ENCODE measurements at places on chromosomes 6 and 20.

DNA sequence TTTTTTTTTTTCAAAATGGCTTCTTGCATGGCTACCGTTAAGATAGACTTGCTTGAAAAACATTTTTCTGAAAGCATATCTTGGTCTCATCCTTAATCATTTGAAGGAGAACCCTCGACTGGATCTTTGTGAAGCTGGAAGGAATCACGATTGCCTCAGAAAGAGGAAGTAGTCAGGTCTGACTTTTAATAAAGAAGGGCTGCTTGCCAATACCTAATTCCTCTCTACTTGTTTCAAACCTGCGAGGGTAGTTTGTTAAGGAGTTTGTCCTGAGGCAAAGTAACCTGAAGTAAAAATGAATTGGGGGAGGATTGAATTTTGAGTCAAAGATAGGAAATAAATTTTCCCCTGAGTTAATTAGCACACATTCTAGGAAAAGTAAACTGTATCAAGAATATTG is 288.1 kb upstream of the MAP3K7 start:
- no peak for DNase-seq

DNA sequence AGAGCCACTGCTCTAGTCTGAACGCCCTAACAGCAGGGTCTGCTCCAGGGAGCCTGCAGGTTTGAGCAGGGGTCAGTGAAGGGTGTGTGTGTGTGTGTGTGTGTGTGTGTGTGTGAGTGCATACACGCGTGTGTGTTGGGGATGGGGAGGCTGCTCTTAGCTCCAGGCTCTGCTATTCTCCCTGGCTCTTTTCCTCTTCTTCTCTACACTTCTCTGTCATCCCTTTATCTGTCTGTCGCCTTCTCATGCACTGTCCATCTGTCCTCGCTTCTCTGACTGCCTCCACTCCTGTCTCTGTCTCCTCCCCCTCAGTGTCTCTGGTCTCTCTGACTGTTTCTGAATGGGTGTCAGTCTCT is 3.4 kb upstream of the CDH22 start:
- no peak for DNase-seq

GRCh38 chr6:109454496-109455436 is 806 bp downstream of the MICAL1 start:
- DNase-seq, result no peak

DNA sequence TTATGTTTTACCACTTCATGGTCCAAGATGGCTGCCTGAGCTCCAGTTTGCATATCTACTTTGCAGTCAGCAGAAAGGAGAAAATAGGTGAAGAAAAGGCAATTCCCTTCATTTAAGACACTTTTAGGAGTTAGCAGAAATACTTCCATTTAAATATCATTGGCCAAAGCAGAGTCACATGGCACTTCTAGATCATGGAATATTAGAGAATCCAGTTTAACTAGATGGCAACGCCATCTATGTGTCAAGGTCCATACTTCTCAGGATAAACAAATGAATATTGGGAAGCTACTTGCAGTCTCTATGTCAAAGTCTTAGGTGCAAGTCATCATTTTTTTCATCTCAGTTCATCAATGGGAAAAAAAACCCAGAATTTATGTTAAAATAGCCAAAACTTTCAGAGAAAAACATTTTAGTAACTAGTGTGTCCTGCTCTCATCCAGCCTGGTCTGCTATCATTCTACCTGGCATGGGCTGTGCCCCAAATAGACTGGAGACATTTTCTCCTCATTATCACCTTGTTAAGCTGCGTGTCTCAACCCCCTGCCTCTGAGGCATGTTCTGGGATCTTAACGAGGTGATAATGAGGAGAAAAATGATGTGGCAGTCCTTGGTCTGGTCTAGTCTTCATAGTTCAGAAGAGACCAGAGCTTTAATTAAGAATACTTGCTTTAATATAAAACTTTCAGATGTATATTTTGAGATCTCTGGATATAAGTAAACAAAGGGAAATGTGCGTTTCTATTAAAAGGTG is 227.3 kb downstream of the TBX18 start:
- DNase-seq, result no peak

DNA sequence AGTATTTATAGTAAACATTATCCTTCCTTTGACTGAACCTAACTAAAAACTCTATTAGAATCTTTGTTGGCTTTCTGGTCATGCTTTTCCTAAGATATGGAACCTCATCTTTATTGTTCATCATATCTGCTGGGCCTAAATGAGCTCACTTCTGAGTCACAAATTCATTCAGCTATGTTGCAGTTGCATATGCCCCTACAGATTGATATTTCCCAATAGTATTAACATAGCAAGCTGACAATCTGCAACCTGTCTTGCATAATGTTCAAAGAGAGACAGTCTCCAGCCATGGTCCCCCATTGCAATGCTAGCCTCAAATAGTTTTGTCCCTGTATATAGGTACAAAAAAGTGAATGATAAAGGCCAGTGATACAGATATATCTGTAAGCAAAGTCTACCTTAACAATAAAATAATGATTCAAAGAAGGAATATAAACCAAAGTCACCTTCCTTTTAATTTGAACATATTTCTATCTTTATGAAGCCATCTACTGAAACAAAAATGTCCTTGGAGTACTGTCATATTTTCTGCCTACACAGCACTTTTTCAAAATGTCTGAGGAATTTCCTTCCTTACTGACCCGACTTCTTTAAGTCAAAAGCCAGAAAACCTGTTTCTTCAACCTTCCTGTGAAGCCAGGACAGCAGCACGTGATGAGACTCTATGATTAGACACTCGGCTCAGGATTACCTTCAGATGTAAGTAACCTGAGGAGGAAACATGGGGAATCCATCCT is 140.7 kb downstream of the UBE3D start:
- no peak for DNase-seq

- DNase-seq, result no peak
Observed at GRCh38 chr20:33082546-33082945, 3.1 kb downstream of the BPIFB4 start.

- DNase-seq, result no peak
Observed at GRCh38 chr20:46546298-46546697, 4.2 kb downstream of the OCSTAMP start.

- no peak for DNase-seq
Observed at GRCh38 chr6:108598305-108598863, 37.7 kb downstream of the FOXO3 start.

DNA sequence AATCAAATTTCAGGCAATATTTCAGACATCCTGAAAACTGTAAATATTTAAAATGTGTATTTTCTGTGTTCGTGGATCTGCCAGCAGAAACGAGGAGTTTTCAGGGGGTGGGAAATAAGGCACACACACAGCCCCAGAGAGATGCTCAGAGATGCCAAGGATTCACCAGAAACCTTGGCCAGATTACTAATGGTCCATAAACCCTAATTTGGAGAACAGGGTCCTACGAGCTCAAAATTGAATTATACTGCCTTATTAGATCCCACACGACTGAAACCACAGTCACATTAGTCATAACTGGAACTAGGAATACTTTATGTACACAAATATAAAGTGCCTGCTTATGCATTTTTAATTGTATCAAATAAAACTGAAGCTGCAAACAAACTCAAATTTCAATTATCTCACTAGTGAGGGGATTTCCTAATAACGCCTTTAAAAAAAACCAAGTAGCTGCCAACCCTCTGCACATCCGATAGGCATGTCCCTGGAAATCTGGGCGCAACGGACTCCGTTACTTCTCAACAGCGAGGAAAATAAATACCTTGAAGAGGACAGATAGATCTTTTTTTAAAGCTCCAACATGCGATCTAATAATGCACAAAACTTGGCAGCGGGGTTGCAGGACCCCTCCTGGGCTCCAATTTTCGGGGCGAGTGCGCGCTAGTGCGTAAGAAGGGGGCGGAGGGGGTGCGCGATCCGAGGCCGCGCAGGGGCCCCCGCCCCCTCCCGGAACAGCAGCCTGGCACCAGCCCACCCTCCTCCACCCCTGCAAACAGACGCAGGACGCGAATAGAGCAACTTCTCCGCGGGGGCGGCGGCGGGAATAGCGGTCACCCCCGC is 897 bp downstream of the CHD6 start:
- no peak for DNase-seq

DNA sequence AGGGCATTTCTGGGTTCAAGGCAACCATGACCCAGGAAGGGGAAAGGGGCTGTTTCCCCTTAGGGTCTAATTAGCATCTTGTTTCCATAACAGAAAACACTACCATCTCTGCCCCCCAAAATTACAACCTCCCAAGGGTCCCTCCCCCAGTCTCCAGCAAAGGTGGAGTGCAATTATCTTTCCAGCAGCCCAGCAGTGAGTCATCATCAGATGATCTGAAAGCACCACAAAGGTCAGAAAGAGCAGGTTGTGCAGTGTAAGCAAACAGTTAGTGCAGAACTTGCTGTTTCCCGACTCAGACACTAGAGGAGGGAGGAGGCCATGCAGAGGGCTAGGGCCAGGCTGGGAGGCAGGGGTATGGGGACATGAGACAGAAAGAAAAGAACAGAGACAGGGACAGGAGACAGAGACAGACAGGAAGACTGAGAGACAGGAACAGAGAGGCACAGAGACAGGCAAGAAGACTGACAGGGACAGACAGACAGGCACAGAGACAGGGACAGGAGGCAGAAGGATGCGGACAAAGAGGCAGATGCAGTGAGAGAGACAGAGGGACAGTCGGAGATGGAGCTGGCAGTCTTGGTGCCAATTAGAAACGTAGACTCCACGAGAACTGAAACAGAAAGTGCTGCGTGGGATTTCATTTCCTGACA is 62.5 kb downstream of the PYGB start:
- no peak for DNase-seq

GRCh38 chr6:25456249-25457040 is 177.3 kb downstream of the CARMIL1 start:
- DNase-seq, result no peak

- no peak for DNase-seq
Observed at GRCh38 chr6:150934380-150934779, 68.9 kb downstream of the MTHFD1L start.

- no peak for DNase-seq
Observed at GRCh38 chr6:131787079-131787478, 20.7 kb upstream of the ENPP1 start.

DNA sequence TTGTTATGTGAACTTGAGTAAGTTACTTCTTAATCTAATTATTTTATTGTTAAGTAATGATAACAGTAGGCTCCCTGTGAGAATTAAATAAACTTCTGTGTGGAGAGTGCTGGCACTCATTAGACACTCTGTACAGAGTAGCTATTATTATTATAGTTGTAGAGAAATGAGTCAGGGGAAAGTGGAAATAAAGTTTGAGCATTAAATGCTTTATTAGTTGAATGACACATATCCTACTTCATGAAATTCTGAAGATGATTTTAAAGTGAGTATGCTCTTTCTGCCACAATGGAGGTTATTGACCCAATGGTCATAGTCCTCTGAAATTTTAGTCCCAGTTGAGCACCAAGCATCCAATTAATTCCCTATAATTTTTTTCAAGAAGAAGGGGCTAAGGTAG is 5.9 kb downstream of the ECI2 start:
- no peak for DNase-seq

DNA sequence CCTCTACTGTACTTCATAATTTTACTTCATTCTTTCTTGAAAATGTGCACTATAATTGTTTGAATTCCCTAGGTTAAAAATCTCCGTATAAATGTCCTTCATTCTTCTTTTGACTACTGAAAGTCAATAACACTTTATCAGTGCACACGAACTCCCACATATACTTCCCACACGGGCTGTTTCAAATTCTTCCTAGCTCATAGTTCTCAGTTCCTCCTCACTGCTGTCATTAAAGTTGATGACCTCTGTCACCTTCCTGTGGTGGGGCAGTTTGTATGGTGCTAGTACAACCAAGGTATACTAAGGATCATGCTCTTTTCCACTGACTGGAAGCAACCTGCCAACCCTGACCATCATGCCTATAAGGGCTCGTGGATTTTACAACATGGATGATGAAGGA is 40.0 kb upstream of the CD2AP start:
- no peak for DNase-seq

DNA sequence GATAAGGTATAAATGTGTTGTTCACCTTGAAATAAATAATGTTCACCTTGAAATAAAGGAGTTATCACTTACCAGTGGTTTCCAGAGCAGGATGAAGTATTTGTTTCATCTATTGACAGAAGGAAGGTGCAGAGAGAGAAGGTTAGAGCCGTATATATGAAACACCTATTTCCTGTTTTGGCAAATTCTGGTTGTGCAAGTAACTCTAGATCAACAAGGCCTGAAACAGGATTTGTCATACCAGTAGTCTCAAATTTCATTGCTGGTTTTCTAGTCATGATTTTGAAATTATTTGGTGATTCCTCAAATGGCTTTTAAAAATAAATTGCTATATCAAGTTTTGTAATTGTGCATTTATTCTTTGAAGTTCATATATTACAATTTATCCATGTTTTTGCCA is at the start of gene CRISP3:
Gene CRISP3, minus strand, starts transcription at position 130 of the 400 bp plus-strand sequence. Its CDS starts 21 bp downstream, at position 109.
- DNase-seq, result no peak

- DNase-seq, result no peak
Observed at GRCh38 chr6:21869085-21869771, 275.7 kb downstream of the SOX4 start.

- DNase-seq, result no peak
Observed at GRCh38 chr6:146029573-146030184, 817 bp downstream of the GRM1 start.

DNA sequence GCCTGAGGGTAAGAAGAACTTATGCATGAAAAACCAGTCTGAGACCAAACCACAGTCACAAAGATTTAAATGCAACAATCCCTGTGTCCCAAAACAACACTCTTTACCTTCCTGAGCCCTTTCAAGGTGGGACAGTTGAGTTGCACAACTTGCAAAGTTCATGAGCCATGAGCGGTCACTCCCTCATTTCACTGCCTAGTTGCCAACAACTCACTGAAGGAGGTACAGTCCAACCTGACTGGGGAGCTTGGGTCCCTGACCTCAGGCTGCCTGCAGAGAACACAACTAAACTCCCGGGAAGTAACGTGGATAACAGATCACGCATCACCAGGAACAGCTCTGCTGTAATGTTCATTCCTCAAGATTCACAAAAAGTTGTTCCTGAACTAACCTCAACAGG is 69.4 kb downstream of the MBOAT1 start:
- DNase-seq, result no peak

- DNase-seq, result no peak
Observed at GRCh38 chr6:148878683-148879082, 131.9 kb downstream of the UST start.

DNA sequence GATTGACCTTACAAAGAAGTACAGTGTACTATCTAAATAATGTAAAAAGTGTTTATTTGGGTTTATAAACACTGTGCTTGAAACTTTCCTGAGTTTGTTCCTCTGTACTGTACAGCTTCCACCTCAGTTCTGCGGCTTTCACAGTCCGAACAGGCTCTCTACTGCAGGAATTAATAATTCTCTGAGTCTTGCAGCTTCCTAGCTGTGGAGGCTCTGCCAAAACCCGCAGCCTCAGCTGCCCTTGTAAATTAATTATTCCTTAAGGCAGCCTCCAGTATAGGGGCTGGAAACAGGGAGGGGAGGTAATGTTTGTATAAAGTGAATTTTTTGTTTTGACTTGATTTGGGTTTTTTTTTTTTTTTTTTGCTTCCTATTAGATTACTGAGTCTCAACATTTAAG is 19.2 kb downstream of the TSPYL4 start:
- no peak for DNase-seq

Measured in NCI-H524 treated with DMSO at 0.1 percent for 48 hours (cell line).